ENCODE measurements at places on chromosomes 3 and 15. TPM values are rescaled to one million over a fixed set of nuclear protein-coding genes. Genes with fewer than 3 reads are reported as not detected.

COLQ gene
- total RNA-seq = not detected

NTRK3 gene
- total RNA-seq = 0.04 TPM

ERC2 gene
- total RNA-seq = 0.18 TPM

RBM5 gene
- total RNA-seq = 35.2 TPM

SAMMSON gene
- total RNA-seq = not detected

PEX11A gene
- total RNA-seq = 13.3 TPM

CAPN3 gene
- 0.43 TPM for total RNA-seq

KBTBD13 gene
- not detected for total RNA-seq

All from H4 (cell line).